ENCODE measurements at places on chromosomes 3 and 15. TPM values are rescaled to one million over a fixed set of nuclear protein-coding genes. Genes with fewer than 3 reads are reported as not detected.

Gene BCL2A1
- 36.7 TPM for total RNA-seq

DNA sequence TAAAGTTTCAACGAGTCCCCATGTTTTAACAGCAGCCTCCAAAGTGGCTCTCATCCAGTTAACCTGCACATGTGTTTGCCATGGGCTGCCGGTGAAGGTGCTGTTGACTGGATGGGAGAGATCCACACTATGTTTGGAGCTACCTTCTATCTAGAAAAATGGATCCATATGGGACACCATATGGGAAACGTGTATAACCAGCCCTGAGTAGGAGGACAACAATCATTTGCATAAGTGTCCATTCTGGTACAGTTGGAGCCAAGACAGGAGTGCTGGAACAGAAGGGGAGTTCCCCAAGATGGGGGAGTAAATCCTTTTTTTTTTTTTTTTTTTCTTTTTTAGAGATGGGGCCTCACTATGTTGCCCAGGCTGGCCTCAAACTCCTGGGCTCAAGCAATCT, 36.6 kb downstream of the MKRN2 start:
- no peaks in the 10 kb centered on the region for H3K27me3 ChIP-seq
- no peaks in the 10 kb centered on the region for H3K4me1 ChIP-seq

DNA sequence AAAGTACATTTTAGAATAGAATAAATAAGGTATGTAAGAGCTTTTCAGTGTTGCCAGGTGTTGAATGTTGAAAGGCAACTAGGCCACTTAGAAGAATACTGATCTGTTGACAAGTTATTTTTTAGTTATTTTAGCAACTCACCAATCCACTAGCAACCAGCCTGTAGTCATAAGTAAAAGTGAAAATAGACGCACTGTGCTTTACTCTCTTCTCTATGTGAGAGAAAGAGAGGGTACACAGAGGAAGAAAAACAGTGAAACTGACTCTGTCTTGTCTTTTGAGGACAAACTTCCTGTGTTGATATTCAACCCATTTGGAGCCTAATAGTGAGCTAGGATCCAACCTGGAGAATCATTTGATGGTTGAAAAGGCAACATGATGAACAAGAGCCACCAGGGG, 327.1 kb upstream of the GOLIM4 start:
- no peak overlapping the region for H3K4me3 ChIP-seq
- H3K27me3 ChIP-seq: no peaks in the 10 kb centered on the region
- H3K27ac ChIP-seq: no peak overlapping the region
- DNase-seq: no peak
- H3K4me1 ChIP-seq: peaks cover 11% of the 10 kb centered on the region

GRCh38 chr3:107598926-107599771, 76.4 kb downstream of the BBX start:
- no peaks in the 10 kb centered on the region for H3K27me3 ChIP-seq
- H3K4me1 ChIP-seq: no peaks in the 10 kb centered on the region
- H3K36me3 ChIP-seq: peaks cover 2% of the 10 kb centered on the region
- no peak overlapping the region for H3K4me3 ChIP-seq
- DNase-seq: peak; percentile 68

DNA sequence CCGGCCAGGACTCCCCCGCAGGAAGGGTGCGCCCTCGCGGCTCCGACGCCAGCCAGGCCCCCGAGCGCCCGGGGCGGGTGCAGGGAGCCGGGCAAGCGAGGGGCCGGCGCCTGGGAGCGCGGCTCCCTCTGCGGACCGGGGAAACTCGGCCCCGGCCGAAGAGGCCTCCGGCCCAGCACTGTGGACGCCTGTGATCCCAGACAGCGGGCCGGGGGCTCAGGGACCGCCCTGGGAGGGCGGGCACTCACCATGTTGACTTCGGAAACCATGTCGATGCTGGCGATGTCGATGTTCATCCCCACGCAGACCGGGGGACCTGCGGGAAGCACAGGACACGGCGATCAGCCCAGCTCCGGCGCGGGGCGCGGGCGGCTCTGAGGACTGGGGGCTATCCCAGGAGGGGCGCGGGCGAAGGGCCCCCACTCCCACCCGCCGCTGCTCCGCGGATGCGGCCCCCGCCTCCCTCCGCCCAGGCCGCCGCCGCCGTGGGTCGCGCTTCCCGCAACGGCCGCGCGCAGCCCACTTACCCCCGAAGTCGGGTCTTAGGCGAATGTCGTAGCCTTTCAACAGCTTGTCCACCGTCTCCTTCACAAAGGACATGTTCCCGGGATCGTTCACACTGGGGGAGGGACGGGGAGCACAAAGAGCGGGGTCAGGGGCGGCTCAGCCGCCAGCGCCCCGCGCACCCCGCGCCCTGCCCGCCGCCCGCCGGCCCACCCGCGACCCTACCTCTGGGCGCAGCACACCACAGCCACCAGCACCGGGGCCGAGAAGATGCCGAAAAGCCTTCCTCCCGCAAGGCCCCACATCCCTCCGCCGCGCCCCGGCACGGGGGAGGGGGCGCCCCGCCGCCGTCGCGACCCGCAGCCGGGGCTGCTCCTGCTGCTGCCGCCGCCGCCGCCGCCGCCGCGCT, at the start of gene GABRB3:
Gene GABRB3 (minus strand): TSS at position 913 of the 913 bp plus-strand sequence.
- no peak for DNase-seq
- H3K27ac ChIP-seq: no peak within 1 kb of the TSS
- peaks cover 24% of the 10 kb centered on the region for H3K27me3 ChIP-seq
- H3K4me1 ChIP-seq: peaks cover 12% of the 10 kb centered on the region

Gene LRRC15
- total RNA-seq: 1.2 TPM

- H3K4me3 ChIP-seq: no peak overlapping the region
- H3K4me1 ChIP-seq: no peaks in the 10 kb centered on the region
- no peak overlapping the region for H3K27ac ChIP-seq
- H3K27me3 ChIP-seq: no peaks in the 10 kb centered on the region
- H3K36me3 ChIP-seq: no peaks in the 10 kb centered on the region
- DNase-seq: no peak
Measured at GRCh38 chr15:67854358-67854757, 14.5 kb upstream of the RNU6-1 start.

Gene NR1D2
- 35.7 TPM for total RNA-seq

DNA sequence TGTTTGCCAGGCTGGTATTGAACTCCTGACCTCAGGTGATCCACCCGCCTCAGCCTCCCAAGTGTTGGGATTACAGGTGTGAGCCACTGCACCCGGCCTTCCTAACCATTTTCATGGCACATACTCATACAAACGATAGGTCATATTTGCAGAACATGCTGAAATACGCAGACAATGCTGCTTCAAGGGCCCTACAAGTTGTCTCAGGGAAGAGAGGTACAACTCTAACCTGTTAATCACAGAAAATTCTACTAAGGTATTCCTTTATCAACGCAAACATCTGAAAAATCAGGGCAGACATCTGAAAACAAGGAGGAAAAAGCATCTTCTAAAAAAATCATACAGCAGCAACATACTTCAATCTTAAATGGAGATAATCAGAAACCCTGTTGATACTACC, 39.9 kb downstream of the RAF1 start:
- DNase-seq: no peak
- H3K4me3 ChIP-seq: no peak overlapping the region
- no peak overlapping the region for H3K27ac ChIP-seq
- no peaks in the 10 kb centered on the region for H3K27me3 ChIP-seq
- H3K36me3 ChIP-seq: no peaks in the 10 kb centered on the region
- H3K4me1 ChIP-seq: no peaks in the 10 kb centered on the region

DNA sequence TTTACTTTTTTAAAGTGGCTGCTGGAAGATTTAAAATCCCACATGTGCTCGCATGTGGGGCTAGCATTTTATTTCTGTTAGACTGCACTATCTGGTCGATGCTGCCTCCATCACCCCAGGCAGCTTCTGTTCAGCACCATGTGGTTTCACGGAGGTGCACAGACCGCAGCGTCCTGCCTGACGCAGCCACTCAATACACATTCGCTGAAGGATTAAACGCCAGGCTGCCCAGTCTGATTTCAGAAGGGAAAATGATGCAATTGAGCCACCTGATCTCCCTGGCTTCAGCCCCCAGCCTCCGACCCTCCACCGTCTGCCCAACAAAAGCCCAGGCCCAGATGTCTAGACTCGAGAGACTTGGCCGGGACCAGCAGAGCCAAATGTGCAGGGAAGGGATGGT, 84.5 kb downstream of the MEGF11 start:
- H3K27me3 ChIP-seq: peaks cover 3% of the 10 kb centered on the region
- no peaks in the 10 kb centered on the region for H3K36me3 ChIP-seq
- no peak overlapping the region for H3K4me3 ChIP-seq
- H3K4me1 ChIP-seq: no peaks in the 10 kb centered on the region
- no peak for DNase-seq

- H3K36me3 ChIP-seq: no peaks in the 10 kb centered on the region
- H3K4me1 ChIP-seq: no peaks in the 10 kb centered on the region
- H3K27ac ChIP-seq: no peak overlapping the region
Measured at GRCh38 chr3:25957026-25957425, 167.1 kb downstream of the OXSM start.

GRCh38 chr15:48363474-48363873, 32.2 kb downstream of the DUT start:
- H3K36me3 ChIP-seq: no peaks in the 10 kb centered on the region
- no peak overlapping the region for H3K27ac ChIP-seq
- H3K4me1 ChIP-seq: peaks cover 5% of the 10 kb centered on the region
- H3K4me3 ChIP-seq: no peak overlapping the region
- DNase-seq: no peak

Gene GNB4
- 56.2 TPM for total RNA-seq

DNA sequence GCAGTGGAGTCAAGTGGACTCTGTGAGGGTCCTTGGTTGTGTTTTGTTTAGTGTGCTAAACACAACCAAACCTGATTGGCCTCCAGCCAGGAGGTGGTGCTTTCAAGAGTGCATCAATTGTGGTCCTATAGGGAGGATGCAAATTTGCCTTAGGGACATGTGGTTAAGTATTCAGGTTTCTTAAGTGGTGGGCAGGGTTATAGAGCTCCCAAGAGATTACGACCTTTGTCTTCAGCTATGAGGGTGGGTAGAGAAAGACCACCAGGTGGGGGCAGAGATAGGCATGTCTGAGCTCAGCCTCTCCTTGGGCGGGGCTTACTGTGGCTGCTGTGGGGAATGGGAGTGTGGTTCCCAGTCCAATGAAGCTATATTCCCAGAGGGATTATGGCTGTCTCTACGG, 186.6 kb downstream of the SQOR start:
- no peak for DNase-seq
- no peak overlapping the region for H3K27ac ChIP-seq
- H3K4me3 ChIP-seq: no peak overlapping the region
- H3K27me3 ChIP-seq: no peaks in the 10 kb centered on the region

- H3K4me1 ChIP-seq: peaks cover 5% of the 10 kb centered on the region
- peak overlapping the region; percentile 34 for H3K27ac ChIP-seq
- no peak overlapping the region for H3K4me3 ChIP-seq
Measured at GRCh38 chr15:65028338-65028737, 1.1 kb downstream of the MTFMT start.

GRCh38 chr15:88401996-88402656, 65.1 kb downstream of the MRPL46 start:
- no peak overlapping the region for H3K27ac ChIP-seq
- no peak for DNase-seq
- no peaks in the 10 kb centered on the region for H3K36me3 ChIP-seq
- peaks cover 8% of the 10 kb centered on the region for H3K27me3 ChIP-seq
- no peak overlapping the region for H3K4me3 ChIP-seq
- H3K4me1 ChIP-seq: no peaks in the 10 kb centered on the region

Gene ABI3BP
- 87.5 TPM for total RNA-seq

- H3K4me1 ChIP-seq: peaks cover 77% of the 10 kb centered on the region
- DNase-seq: no peak
- H3K27me3 ChIP-seq: no peaks in the 10 kb centered on the region
- no peak overlapping the region for H3K27ac ChIP-seq
Measured at GRCh38 chr3:12956316-12956660, 114.9 kb upstream of the RPL32 start.

DNA sequence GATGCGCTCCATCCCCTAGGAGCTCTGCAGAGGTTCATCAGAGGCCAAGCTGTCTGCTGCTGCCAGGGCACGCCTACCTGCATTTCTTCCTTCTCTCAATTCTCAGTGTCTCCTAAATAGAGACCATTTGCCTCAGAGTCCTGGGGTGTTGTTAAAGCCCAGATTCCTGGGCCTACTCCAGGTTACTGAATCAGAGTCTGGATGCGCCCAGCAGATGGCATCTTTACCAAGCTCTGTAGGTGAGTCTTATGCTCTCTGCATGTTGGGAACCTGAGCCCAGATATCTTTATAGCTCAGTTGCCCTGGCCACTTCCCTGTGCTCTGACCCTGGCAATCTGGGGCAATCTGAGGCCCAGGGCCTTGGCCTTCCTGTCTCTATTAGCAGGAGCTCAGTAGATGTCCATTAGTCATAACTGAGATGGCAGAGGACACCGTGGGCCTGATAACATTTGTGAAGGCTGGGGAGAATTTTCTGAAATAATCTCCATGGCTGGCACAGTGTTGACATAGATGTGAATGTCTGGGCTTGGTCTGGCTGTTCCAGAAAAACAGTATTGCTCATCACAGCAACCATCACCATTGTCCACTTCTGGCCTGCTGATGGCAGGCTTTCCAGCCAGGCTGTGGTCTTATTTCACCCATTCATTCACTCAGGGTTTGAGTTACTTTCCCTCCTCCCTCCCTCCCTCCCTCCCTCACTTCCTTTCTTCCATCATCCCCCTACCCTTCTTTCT, 13.3 kb upstream of the RBP1 start:
- DNase-seq: no peak
- H3K36me3 ChIP-seq: no peaks in the 10 kb centered on the region
- no peak overlapping the region for H3K4me3 ChIP-seq
- H3K27ac ChIP-seq: no peak overlapping the region

DNA sequence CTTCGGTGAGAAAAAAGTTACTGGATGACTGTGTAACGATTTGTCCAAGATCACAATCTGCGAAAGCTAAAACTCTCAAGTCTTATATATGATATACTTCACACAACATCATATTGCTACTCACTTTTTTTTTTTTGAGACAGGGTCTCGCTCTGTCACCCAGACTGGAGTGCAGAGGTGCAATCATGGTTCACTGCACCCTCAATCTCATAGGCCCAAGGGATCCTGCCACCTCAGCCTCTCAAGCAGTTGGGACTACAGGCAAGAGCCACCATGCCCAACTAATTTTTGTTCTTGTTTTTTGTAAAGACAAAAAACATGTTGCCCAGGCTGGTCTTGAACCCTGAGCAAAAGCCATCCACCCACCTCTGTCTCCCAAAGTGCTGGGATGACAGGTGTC, 5.4 kb upstream of the ATP13A4 start:
- no peaks in the 10 kb centered on the region for H3K4me1 ChIP-seq
- H3K36me3 ChIP-seq: no peaks in the 10 kb centered on the region
- DNase-seq: no peak

GRCh38 chr15:97962263-97962662, 1.8 kb downstream of the ARRDC4 start:
- H3K36me3 ChIP-seq: peaks cover 7% of the 10 kb centered on the region
- no peak overlapping the region for H3K27ac ChIP-seq
- no peak overlapping the region for H3K4me3 ChIP-seq
- peaks cover 20% of the 10 kb centered on the region for H3K4me1 ChIP-seq
- H3K27me3 ChIP-seq: no peaks in the 10 kb centered on the region
- DNase-seq: no peak

- H3K27ac ChIP-seq: peak within 1 kb of the TSS; percentile 65
- peaks cover 4% of the 10 kb centered on the region for H3K4me1 ChIP-seq
- peak within 1 kb of the TSS; percentile 49 for H3K4me3 ChIP-seq
- no peaks in the 10 kb centered on the region for H3K27me3 ChIP-seq
- H3K36me3 ChIP-seq: no peaks in the 10 kb centered on the region
Measured at GRCh38 chr3:172522871-172523818, at the start of gene TNFSF10. Gene TNFSF10, minus strand, starts transcription at chr3:172523430. Its CDS starts 46 bp downstream, at chr3:172523384.

GRCh38 chr3:484341-484740, 287.8 kb downstream of the CHL1 start:
- DNase-seq: peak; percentile 60
- no peak overlapping the region for H3K27ac ChIP-seq
- H3K36me3 ChIP-seq: no peaks in the 10 kb centered on the region
- no peaks in the 10 kb centered on the region for H3K27me3 ChIP-seq
- no peak overlapping the region for H3K4me3 ChIP-seq

All from lung (tissue), 17 donors.